ENCODE measurements at places on chromosomes 3 and 15.

- DNase-seq, result no peak
Observed at GRCh38 chr3:122199552-122199951, 16.1 kb downstream of the CASR start.

GRCh38 chr3:147299656-147300055 is 106.7 kb downstream of the ZIC4 start:
- no peak for DNase-seq

DNA sequence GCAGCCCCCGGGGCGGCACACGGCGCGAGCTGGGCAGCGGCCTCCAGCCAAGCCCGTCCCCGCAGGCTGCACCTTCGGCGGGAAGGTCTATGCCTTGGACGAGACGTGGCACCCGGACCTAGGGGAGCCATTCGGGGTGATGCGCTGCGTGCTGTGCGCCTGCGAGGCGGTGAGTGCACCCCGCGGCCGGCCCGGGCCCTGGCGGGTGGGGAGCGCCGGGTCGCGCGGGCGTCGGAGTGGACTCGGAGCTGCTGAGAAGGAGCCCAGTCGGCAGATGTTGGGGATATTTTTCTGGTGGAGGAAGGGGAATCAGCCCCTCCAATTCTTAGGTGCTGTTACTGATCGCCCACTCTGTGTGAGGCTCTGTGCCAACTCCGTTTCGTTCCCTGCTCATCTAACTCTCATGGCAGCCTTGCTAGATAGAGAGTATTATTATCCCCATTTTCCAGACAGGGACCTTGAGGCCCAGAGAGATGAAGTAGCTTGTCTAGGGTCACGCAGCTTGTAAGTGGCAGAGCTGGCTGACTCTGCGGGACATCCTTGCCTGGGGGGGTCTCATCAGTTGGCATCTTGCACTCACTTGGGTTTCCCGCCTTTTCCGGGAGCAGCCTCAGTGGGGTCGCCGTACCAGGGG is 890 bp downstream of the CHRD start:
- DNase-seq, result no peak

DNA sequence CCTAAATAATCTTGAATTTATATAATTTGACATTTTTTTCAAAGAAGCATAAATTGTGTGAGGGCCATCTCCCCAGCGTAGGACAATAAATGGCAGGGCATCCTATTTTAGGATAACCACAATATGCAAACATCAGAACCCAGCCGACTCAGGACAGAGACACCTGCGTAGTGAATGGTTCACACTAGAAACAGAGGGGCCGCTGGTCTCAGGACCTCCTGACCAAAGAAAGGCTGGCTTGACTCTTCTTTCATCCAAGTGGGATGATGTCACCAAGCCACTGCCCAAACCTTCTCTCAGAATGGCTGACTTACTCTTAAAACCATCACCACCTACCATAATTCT is 162.1 kb downstream of the FOXP1 start:
- DNase-seq, result no peak

DNA sequence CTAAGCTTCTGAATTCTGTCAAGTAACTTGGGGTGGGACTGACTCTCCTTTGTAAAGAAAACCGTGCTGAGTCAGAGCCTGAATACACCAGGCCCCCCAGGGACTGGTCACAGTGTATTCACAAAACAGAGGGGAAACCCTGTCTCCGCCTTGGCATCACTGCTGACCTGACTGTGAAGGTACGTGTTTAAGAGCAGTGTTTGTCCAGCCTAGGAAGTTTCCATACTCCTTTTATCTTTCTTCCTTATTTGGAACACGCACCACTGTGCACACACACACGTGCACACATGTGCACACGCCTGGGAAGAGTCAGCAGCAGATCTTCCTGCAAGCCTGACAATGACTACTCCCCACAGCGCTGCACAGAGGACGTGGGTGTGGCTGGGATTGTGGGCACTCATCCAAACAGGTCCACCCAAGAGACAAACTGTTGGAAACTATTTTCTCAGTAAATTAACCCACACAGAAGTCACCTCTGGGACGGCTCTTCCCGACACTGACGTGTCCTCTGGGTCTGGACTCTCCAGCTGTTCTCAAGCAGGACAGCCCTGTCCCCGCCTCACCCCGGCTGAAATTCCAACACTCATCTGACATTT is 87.7 kb downstream of the ATP10A start:
- DNase-seq, result no peak

- DNase-seq, result no peak
Observed at GRCh38 chr3:13349823-13350222, 70.3 kb downstream of the NUP210 start.

DNA sequence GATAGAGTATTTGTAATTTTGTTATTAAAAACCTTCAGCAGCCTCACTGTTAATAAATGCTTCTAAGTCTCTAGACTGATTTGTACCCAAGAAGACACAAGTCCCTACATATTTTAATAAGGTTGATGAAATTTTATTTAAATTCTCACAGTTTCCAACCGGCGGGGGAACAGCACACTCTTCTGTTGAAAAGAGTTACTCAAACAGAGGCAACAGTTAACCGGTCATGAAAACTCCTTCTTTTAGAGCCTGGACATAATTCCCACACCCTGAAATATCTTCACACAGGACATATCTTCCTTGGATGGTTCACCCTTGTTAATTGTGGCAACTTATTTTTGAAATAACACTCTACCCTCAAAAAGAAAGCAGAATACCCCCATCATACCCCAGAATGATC is 278.8 kb downstream of the FOXP1 start:
- no peak for DNase-seq

DNA sequence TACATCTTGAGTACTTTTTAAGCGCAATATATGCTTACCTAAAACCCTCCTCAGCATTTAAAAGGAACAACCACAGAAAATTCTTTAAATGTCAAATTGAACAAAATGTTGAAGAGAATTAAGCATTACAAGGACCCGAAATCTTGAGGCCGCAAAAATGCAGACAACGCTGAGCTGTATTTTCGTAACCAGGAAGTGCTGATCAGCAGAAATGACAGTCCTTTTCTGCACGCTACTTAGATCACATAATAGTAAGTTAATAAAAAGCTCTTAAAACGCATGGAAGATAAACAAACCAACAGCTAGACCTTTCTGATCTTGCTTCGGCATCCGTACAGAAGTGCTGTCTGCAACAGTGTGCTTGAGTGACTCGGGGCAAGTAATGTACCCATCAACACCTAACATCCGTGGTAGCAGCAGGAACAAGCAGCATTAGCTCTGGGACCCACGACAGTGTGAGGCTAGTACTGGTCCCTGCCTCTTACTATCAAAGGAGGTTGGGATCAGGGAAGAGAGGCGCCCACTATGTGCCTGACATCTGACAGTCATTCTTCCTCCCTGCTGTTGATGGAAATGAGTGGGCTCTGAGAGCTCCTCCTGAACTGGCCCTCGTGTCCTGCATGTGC is 1.8 kb upstream of the SSUH2 start:
- no peak for DNase-seq

- DNase-seq, result no peak
Observed at GRCh38 chr15:100777821-100778220, 101.8 kb upstream of the ALDH1A3 start.

DNA sequence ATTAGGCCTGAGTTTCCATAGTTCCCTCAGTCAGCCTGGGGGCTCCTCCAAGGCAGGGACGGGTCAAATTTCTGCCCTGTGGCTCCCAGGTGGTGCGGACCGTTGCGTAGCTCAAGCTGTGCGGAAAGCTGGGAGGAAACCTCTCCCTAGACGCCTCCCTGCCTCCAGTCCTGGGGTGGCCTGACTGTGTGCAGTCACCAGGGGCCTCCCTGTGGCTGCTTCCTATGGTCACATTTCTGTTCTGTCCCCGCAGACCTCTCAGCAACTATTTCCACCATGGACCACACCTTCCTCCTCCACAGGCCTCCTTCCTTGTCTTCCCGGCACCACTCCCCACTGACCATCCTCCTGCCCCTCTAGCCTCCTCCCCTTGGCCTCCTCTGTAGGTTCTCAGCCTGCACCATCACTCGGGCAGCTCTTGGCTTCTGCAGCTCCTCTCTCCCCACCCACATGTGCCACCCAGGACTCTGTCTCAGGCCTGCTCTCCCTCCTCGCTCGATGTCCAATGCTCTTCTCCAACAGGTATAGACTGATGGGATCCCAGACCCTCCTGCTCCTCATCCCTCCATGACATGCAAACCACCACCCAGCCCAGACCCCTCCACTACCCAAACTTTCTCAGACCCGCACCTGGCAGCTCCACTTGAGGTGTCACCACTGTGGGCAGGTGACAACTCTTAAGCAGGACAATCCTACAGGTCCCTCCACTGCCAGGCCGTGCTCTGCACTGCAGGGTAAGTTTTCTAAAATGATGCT is 26.9 kb upstream of the SEC13 start:
- no peak for DNase-seq

DNA sequence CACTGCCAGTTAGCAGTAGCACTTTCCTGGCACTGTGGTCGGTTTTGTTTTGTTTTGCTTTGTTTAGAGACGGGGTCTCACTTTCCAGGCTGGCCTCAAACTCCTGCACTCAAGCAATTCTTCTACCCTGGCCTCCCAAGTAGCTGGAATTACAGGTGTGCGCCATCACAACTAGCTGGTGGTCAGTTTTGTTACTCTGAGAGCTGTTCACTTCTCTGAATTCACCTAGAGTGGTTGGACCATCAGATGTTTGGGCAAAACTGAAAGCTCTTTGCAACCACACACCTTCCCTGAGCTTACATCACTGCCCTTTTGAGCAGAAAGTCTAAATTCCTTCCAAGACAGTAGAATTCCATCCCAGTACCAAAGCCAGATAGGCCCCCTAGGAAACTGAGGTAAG is 22.6 kb downstream of the CLDN18 start:
- DNase-seq, result no peak

DNA sequence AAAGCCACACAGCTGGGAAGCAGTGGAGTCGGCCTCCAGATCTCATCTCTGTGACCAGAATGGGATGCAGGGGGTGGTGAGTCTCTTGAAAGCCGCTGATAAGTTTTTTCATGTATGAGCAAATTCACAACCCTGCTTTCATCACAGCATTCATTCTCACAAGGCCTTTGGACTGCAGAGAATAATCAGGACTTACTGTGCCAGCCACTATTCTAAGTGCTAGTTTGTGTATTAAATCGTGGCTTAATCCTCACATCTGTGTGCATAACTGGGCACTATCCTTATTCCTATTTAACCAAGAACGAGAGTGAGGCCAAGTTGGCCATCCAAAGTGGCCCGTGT is 64.2 kb upstream of the POLG start:
- no peak for DNase-seq

DNA sequence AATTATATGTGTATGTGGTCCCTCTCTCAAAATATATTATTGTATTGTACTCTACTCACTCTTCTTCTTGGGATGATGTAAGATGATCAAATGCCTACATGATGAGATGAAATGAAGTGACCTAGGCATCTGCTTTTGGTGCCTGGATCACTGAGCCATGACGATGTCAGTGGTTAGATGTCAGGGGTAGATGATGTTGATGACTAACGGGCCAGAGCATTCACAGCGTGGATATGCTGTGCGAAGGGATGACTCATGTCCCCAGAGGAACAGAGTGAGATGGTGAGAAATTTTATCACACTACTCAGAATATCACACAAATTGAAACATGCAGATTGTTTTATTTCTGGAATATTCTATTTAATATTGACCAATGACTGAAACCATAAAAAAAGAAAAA is 233.9 kb upstream of the CADM2 start:
- no peak for DNase-seq

DNA sequence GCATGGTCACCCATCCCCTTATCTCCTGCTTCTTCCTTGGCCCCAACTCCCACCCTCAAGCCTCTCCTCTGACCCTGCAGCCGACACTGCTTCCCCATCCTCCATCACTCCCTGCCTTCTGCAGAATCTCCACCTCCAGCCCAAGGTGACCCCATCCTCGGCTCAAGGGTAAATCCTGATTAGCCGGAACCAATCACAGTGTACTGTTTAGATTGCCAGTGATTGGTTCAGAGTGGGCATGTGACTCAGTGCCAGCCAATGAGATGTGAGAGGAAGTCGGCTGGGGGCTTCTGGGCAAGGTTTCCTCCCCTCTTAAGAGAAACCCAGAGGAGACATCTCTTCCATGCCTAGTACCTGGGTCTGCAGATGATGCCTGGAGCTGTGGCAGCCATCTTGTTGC is 10.3 kb downstream of the CACNA2D2 start:
- DNase-seq, result no peak

DNA sequence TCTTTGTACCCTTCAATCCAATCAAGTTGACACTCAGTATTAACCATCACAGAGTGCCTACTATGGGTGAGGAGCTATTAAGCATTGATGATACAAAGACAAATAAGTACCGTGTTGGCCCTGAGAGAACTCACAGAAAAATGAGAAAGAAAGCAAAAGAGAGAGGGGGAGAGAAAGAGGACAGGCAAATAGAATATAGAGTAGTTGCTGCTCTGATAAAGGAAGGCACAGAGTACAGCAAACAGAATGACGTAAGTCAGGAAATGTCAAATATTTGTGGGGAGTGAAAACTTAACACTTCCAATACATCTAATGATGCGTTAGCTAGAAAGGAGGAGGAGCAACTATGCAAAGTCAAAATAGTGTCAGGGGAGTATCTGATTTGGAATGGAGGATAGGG is 320.6 kb upstream of the KCNH8 start:
- no peak for DNase-seq

GRCh38 chr3:185176750-185177359 is 24.0 kb upstream of the C3orf70 start:
- no peak for DNase-seq

DNA sequence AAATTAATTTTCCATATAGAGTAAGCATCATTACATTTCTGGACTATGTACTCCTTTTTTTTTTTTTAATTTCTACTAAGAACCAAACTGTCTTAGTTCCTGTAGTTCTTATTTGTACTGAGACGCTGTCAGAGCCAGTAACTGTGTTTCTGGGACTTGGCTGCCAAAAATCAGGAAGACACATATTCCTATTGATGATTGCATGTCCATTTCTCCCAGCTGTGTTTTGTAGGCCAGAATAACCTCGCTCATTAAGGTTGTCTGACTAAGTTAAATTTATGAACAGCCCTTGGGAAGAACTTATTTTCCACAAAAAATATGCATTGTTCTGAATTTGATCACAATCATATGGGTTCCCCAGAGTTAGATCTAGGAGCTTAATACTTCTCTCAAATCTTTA is 29.5 kb downstream of the PLSCR5 start:
- DNase-seq, result no peak

- DNase-seq, result no peak
Observed at GRCh38 chr3:146491303-146491702, 21.9 kb upstream of the PLSCR2 start.

DNA sequence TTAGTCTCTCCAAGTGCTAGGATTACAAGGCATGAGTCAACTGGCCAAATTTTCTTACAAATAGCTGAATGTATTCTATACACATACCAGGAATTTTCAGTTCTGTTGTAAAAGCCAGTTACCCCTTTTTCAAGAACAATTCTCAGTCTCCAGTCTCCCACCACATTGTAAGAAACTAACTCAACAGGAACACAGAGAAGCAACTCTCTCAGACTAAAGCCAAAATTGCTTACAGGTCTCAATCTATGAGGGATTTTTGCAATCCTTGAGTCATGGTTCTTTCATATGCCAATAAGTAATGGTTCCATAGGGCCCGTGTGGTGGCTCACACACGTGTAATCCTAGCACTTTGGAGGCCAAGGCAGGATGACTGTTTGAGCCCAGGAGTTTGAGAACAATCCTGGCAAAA is 8.5 kb downstream of the IP6K2 start:
- no peak for DNase-seq
